ENCODE measurements at places on chromosomes 6 and 20.

DNA sequence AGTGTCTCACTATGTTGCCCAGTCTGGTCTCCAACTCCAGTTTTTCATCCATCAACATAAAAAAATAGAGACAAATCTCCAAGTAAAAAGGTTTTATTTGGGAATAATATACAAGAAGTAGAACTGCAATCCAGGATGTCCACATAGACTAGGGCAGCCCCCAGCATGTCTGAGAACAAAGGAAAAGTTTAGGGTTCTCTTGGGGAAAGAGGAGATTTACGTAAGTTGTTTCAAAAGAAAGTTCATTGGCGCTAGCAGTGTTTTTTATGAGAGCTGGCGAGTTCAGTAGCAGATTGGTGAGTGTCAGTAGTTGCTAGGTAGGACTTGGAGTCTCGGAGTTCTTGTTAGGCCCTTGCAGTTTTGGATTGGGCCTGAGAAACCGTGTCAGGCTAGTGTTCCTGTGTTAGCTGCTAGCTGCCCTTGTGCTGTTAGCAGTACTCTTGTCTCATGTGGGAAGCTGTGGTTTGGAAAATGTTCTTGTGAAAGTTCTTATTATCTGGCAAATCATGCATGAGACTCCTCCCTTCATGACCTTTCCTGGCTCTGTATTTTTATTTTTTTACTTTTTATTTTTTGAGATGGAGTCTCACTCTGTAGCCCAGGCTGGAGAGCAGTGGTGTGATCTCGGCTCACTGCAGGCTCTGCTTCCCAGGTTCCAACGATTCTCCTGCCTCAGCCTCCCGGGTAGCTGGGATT is 24.7 kb downstream of the TTLL9 start:
- ATAC-seq = peak; percentile 95

DNA sequence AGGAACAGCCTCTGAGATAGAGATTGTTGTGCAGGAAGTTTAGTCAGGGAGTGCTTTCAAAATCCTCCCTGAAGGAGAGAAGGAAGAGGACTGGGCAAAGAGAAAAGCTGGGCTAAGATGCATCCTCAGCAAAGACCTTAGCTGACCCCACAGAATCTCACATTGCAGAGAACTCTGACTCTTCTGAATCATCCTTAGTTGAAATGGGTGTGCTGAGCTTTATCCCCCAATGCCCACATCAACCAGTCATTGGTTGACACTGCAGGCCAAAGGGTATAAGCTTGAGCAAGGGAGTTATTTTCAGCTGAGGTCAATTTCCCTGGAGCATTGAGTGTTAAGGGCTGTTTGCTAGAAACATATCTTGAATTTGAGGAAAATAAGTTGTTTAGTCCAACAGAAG is 732.2 kb downstream of the CBLN4 start:
- no peak for ATAC-seq

DNA sequence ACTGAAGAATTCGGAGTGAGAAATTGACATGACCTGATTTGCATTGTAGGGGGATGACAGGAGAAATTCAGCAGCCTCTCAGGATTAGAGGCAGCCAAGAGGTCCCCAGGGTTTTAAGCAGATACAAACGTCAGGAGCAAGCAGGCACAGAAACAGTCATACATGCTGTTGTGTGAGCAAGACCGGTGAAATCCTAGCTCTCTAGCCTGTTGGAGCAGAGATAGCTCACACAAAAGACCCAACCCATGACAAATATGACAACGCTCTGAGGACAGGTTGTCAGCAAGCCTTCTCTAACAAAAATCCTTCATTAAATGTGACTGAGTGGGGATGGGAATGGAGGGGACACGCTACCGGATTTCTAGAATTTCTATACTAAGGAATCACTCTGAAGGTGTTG is 23.0 kb upstream of the AKAP12 start:
- ATAC-seq = no peak

DNA sequence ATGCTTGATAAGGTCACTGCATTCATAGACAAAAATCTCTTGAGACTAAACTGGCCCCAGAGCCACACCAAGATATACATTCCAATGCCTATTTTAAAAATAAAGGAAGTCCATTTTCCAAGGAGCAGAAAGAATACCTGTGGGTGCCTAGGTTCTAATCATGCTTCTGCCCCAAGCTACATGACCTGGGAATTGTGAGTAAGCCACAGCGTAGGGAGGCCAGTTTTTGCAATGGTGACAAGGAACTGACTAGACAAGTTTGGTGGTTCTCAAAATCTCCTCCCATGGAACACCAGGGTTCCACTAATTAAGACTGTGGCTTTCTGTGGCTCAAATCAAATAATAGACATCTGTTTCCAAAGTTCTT is 83.3 kb downstream of the GMDS start:
- no peak for ATAC-seq

DNA sequence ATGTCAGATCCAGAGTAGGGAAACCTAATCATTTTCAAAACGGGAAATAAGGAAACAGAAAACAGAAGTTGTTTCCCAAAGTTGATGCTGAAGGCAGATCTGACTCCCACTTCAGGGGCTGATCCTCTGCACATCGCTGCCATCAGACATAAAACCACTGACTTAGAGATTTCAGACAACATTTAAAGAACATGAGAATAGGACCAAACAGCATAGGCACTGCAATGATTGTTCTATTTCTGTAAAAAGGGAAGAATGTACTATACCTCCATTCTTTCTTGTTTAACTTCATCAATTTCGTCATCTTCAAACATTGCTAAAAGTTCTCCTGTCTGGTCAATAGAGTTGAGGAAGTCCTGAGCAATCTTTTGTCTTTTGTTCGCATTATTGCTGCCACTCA is 324.7 kb upstream of the RUNX2 start:
- no peak for ATAC-seq

- ATAC-seq = no peak
These were observed 55.5 kb upstream of the CCDC167 start for GRCh38 chr6:37555040-37555781.

GRCh38 chr6:153073841-153074240 is 57.2 kb downstream of the RGS17 start:
- no peak for ATAC-seq

GRCh38 chr20:37220731-37221130 is 40.9 kb downstream of the GHRH start:
- peak; percentile 25 for ATAC-seq

DNA sequence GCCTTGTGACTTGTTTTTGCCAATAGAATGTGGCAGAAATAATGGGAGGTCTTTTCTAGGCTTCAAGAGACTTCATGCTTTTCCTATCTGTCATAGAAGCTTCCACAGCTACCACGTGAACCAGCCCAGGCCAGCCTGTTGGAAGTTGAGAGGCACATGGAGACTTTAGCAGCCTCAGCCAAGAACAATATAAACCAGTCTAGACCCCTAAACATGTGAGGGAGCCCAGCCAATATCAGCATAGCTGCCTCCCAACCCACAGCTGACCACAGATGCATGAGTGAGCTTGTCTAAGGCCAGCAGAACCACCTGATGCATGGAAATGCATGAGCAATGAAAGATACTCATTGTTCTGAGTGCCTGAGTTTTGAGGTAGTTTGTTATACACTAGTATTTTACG is 540.7 kb upstream of the BTBD3 start:
- no peak for ATAC-seq

GRCh38 chr6:112100561-112100960 is 13.2 kb downstream of the FAM229B start:
- no peak for ATAC-seq

GRCh38 chr6:14616656-14617055 is 499.1 kb downstream of the CD83 start:
- no peak for ATAC-seq

- no peak for ATAC-seq
These were observed 53.4 kb downstream of the EDN1 start for GRCh38 chr6:12343440-12344162.

DNA sequence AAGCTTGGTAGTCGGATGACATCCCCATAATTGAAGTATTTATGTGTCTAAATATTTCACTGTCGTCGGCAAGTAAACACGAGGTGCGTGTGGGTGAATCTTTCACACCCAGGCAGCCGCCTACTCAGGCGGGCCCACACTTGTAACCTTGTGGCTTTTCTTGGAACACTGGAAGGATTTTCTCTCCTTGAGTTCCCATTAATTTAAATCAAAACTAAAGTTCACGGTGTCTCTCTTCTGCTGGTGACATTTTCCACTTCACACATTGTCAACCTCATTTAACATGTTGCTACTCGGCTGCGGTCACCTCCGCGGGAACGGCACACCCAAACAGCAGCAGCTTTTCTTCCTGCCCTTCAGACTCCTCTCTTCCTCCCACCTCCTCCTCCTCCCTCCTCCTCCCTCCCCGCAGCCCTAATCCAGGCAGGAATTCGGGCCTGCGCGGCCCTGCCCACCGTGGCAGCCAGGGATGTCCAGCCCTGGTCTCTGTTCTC is 336.6 kb downstream of the QKI start:
- ATAC-seq = no peak

GRCh38 chr6:155499574-155499973 is 43.9 kb upstream of the NOX3 start:
- ATAC-seq = no peak

GRCh38 chr6:37794825-37795224 is 24.7 kb upstream of the ZFAND3 start:
- no peak for ATAC-seq

All from gastroesophageal sphincter (tissue), 4 donors.